Eye (tissue), 1 donor: ENCODE measurements at places on chromosomes 7 and 10.

DNA sequence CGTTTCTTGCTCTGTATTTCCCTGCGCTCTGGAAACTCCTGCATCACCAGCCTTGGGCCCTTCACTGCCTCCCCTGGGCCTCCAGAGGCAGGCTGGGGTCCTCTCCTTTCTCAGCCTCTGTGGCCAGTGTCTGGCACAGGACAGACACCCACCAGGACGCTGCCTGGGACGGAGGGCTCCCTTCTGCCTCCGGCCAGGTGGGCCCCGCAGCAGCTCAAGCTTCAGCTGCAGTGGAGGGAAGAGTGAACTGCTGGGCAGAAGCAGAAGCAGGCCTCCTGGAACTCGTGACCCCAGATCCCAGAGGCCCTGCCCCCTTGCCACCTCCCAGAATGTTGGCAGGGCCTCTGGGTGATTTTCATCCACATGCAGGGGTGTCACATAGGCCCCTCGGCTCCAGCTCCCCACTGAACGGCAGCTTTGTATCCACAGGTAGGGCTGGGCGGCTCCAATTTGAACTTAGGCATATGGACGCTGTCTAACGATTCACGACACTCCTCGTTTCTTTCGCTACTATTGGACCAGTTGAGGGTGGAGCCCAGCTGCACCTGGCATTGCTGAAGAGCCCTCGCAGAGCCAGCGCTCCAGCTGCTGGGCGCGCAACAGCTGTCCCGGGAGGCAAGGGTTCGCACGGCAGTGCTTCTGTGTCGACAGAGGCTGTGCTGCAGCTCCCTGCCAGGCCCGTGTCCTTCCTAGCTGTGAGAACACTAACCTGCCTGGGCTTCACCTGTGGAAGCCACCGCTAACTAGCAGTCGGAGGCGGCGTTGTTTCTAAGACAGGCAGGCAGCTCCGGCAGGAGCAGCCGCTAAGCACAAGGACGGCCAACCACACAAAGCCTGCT, 18.4 kb upstream of the GPR146 start:
- peak; percentile 49 for DNase-seq

- no peak for DNase-seq
Observed at GRCh38 chr7:87735360-87735759, 107.2 kb downstream of the RUNDC3B start.

DNA sequence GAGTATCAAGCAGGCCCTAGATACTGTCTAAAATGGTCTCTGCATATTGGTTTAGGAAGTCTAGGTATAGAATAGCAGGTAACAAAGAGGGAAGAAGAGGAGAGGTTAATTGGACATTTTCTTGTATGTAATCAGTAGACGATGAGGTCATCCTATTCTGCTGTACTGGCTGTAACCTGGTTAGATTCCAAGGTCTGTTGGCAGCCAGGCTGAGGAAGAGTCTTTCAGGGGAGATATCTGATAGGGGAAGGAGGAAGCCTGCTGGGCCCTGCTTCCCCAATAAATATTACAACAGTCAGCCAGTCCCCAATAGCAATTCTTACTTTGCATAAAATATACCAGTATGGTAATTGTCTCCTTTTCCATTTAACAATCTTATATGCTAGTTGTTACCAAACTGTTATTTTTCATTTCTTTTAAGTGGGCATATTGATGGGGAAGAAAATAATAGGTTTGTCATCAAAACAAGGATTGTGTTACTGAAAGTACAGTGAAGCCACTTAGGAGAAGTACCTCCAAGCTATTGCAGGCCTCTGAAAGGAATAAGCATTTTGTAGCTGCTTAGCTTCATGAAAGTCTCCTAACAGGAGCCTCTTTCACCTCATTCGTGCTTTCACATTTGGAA, 186.4 kb downstream of the LRRC4 start:
- DNase-seq, result no peak

DNA sequence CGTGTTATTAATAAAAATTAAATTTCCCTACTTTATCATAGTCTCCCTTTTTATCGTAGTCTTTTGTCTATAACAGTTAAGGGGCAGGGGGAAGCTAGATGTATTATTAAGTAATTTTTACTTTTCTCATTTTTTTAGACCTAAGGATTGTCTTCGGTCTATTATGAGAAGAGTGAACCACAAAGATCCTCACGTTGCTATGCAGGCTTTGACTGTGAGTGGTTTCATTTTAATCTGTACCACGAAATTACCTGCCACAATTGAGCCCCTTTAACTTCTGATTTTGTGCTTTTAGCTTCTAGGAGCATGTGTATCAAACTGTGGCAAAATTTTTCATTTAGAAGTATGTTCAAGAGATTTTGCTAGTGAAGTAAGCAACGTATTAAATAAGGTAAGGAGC, 40.6 kb downstream of the STAM start:
- DNase-seq, result no peak

DNA sequence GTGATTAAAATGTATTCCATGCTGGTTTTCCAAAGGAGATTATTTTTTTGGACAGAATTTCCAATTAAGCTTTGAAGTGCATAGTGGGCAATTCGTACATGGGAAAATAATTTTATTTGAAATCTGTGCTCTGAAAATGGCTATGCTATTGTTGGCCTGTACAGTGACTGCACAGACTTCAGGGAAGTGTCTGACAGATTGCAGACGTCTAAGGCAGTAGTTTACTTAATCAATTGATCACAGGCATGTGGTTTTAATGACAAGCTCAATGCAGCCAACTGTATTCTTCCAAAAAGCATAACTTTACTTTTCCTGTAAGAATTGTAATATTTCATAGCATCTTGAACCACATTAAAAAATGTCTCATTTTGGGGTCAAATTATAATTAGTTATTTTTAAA, 102.0 kb downstream of the SEMA3C start:
- no peak for DNase-seq

DNA sequence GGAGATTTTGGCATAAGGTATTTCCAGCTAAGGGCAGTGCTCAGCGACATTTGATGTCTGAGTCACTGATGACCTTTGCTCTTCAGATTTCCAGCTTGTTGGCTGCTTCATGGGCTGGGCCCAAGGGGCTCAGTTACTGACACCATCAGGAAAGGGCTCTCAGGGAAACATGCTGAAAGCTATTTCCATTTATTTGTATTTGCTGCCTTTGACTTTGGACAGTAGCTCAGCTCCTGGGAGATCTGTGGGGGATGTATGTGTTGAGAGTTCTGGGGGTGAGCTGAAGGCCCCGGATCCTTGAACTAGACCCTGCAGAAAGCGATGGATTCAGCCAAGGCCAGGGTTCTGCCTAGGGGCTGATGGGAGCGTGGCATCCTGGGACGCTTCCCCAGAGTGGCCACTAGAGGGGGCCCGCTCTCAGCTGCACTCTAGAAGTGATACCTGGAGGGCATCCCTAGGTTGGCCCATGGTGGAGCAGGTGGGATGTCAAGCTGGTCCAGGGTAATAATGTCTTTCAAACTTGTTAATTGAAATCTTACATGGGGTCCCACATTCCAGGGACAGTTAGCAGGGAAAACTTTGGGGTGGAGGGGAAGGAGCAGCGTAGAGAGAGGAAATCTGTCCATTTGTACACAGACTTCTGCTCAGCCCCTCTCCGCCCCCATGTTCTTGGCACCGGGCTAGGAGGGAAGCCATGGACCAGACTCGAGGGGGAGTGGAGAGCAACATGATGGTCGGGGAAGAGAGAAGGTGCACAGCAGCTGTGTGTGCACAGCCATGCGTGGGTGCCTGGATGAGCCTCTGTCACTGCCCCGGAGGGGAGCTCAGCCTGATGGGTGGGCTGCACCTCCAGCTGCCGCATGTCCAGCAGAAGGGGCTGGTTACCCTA, 3.0 kb upstream of the BTBD16 start:
- DNase-seq, result peak; percentile 71

GRCh38 chr10:33414841-33415240, 80.4 kb upstream of the NRP1 start:
- no peak for DNase-seq

- DNase-seq, result no peak
Observed at GRCh38 chr7:20193873-20194272, 23.3 kb downstream of the MACC1 start.

- DNase-seq, result no peak
Observed at GRCh38 chr7:55623617-55624016, 51.3 kb upstream of the VOPP1 start.

DNA sequence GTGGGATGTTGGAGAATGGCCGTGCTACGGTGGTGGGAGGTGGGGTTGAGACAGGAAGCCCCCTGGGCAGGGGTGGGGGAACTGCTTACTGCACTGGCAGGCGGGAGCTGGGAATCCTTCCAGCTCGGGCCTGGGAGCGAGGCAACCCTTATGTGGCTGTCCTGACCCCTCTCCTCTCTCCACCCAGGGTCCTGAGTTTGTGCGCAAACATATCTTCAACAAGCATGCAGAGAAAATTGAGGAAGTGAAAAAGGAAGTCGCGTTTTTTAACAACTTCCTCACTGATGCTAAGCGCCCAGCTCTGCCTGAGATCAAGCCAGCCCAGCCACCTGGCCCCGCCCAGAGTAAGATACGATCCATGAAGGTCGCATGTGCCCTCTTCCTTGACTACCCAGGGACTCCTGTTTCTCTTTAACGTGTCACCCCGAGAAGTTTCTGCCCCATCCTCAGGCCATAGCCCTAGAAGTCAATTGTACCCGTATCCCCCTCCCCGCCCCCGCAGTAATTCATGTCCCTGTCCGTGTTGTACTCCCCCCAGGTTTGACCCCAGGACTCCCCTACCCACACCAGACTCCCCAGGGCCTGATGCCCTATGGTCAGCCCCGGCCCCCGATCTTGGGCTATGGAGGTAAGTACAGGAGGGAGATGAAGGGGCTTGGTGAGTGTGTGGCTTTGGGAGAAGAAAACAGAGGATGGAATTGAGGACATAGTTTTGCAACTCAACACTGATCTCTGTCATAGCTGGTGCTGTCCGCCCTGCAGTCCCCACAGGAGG, 1.8 kb downstream of the UFSP1 start:
- DNase-seq, result no peak

- DNase-seq, result no peak
Observed at GRCh38 chr10:73768881-73769280, 13.0 kb upstream of the CHCHD1 start.

DNA sequence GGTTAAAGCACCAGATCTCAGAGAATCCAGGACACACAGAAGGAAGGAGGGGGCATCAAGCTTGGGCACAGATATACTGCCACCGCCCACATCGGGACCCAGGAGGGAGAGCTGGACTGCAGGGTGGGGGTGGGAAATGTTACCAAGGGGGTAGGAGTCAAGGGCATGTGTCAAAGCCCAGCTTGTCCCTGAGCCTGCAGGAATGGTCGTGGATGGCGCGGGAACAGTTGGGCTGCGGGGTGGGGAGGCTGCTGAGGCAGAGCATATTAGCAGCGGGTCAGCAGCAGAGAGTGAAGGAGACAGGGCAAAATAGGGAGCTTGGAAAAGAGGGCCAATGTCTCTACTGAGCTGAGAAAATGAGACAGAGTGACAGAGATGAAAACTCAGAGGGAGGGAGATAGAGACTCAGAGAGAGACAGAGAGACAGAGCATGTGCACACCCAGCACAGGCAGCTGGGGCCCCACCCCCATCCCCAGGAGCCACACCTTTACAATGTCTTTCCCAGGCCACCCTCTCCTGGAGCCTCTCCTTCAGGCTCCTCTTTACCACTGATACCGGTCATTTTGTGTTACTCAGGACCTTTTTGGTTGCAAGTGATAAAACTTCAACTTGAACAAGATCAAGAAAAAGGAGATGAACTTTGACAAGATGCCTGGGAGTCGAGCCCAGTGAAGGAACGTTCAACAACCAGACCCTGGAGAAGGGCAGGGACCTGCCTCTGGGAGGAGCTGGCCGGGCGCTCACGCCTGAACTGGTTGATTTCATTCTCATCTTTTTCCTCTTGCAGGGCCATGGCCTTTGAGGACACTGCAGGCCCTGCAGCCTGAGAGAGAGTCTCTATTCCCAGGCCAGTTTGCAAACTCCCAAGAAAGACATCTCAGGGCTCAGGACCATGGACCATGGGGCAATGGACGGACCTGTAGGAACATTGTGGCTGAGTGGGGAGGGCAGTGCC, 50.0 kb downstream of the AOC1 start:
- DNase-seq, result no peak

GRCh38 chr7:116432527-116432916, 67.0 kb upstream of the CAV2 start:
- no peak for DNase-seq

- DNase-seq, result no peak
Observed at GRCh38 chr10:21171936-21172541, 274.9 kb upstream of the NEBL start.

GRCh38 chr10:94219829-94220228, 142.9 kb downstream of the NOC3L start:
- DNase-seq, result no peak
